CMK (cell line): ENCODE measurements at places on chromosomes 3 and 15.

DNA sequence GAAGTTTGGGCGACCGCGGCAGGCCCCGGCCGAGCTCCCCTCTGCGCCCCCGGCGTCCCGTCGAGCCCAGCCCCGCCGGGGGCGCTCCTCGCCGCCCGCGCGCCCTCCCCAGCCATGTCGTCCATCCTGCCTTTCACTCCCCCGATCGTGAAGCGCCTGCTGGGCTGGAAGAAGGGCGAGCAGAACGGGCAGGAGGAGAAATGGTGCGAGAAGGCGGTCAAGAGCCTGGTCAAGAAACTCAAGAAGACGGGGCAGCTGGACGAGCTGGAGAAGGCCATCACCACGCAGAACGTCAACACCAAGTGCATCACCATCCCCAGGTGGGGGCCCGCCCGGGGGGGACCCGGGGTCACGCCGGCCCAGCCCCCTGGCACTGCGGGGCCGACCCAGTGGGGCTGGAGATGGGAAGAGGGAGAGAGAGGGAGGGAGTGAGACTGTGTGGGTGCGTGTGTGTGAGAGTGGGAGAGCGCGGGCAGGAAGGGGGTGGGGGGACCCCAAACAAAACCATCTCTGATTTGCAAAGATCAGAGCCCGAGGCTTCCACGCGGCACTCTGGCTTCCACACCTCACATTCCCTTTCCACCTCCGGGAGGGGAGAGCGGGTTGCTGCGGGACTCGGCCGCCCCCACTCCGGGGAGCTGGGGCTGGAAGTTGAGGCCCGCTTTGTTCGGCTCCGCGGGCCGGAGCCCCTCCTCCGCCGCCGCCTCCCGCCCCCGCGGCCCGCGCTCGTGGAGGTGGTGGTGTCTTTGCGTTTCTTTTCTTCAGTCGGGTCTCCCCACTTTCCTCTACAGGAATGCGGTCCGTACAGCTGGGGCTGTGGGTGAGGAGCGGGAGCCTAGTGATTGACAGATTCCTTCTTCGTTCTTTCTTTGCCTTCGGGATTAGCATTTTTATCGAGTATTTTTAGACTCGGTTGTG lies 898 bp downstream of the SMAD3 start:
- DNase-seq, result no peak

DNA sequence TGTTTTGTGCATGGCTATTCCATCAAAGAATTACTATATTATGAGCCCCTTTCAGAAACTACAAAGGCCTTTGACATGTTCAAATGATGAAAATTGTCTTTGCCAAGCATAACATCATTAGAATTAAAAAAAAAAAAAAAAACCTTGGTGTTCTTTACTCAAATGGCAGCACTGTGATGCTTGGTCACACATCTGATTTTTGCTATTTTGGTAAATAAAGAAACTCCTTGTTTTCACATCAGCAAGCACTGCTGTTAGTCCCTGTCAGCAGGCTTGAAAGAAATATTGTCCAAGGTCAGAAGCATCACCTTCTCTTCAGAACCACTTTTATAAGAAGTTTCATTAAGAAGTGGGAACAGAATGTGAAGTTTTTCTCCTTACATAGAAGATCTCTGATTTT lies 537.3 kb downstream of the MFSD1 start:
- no peak for DNase-seq

DNA sequence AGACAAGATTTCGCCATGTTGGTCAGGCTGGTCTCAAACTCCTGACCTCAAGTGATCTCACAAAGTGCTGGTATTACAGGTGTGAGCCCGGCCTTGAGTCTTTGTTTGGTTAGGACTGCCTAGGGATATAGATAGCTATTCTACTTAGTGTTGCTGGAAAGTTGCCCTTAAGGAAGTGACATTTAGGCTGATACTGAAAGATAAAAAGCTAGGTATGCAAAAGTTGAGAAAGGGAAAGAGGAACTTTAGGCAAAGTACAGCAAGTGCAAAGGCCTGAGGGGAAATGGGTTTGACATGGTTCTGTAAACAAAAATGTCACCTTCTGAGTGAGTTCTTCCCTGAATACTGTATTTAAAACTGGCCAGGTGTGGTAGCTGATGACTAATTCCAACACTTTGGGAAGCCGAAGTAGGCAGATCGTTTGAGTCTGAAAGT lies 111.5 kb downstream of the ZNF609 start:
- no peak for DNase-seq

GRCh38 chr3:6447166-6447801 lies 413.6 kb upstream of the GRM7 start:
- no peak for DNase-seq

- no peak for DNase-seq
These were observed 244.8 kb downstream of the ALCAM start for GRCh38 chr3:105611304-105612192.

DNA sequence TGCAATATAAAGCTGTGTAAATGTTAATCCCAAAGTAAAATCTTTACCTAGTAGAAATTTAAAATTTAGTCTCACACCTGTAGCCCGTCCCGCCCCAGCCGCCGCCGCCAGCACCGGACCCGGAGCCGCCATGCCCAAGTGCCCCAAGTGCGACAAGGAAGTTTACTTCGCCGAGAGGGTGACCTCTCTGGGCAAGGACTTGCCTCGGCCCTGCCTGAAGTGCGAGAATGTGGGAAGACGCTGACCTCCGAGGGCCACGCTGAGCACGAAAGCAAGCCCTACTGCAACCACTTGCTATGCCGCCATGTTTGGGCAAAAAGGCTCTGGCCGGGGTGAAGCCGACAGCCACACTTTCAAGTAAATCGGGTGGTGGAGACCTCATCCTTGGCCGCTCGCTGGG lies 22.1 kb upstream of the TOP2B start:
- DNase-seq, result no peak

DNA sequence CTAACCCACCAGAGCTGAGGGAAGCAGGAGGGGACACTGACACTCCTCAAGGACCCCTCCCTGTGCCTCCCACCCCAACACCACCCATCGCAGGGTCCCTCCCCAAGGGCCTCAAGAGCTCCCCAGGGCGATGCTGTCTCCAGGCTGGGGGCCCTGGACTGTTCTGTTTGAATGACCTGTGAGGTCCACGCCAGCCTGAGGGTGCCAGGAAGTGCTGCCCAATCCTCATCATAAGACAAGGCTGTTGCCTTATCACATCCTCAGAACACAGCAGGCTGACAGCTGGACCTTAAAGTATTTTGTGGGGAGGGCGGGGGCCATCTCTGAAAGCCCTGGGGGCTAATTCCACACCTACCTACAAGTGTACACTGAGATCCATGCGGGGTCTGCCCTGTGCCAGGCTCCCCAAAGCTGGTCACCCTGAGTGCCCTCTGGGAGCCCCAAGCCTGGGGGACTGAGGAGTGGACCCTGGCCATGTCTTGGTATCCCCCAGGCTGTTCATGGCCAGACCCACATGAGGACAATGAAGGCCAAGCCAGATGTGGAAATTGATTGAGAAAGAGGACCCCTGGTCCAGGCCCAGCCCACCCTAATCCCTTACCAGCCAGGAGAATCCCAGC lies 23.8 kb upstream of the GOLGA6C start:
- no peak for DNase-seq

- DNase-seq, result no peak
These were observed 762.8 kb downstream of the VGLL3 start for GRCh38 chr3:86228101-86228500.

DNA sequence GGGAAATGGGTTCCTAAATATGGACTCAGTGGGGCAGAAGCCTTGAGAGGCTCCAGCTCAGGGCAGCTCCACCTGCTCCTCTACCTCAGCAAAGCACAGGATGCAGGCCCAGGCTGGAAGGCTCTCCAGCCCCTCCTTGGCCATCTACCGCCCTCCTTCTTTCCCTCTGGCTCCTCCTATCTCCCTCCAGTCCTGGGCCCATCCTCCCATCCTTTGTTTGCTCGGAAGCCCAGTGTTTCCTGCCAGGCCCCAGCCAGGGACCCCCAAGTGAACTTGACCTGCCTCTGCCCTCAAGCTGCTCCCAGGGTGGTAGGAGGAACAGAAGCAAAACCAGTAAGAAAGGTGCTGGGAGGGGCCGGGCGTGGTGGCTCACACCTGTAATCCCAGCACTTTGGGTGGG lies 20.1 kb downstream of the MAPKAPK3 start:
- DNase-seq, result no peak

- DNase-seq, result no peak
These were observed 58.0 kb downstream of the GPR160 start for GRCh38 chr3:170095771-170096170.

- DNase-seq, result no peak
These were observed 114.0 kb upstream of the OSTN start for GRCh38 chr3:191085091-191085490.

- peak; percentile 24 for DNase-seq
These were observed 515.2 kb downstream of the RSL24D1 start for GRCh38 chr15:54681584-54681983.

DNA sequence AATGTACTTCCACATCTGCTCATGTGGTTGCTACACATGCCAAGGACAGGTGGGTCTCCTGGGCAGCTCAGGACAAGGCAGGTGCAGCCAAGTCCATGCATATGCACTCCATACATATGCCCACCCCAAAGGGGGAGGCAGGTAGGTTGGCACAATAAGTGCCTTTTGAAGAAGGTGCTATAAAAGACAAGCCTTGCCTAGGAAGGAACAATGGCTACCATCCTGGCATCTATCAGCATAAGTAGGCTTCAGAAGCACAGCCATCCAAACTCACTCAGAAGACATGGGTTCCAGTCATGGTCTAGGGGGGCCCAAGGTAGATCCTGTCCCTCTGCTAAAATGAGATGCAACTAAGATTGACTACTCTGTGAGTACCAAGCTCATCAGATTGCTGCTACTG lies 34.6 kb downstream of the NBEAL2 start:
- DNase-seq, result no peak

GRCh38 chr15:84914909-84915605 lies 30.6 kb downstream of the SLC28A1 start:
- DNase-seq, result no peak

DNA sequence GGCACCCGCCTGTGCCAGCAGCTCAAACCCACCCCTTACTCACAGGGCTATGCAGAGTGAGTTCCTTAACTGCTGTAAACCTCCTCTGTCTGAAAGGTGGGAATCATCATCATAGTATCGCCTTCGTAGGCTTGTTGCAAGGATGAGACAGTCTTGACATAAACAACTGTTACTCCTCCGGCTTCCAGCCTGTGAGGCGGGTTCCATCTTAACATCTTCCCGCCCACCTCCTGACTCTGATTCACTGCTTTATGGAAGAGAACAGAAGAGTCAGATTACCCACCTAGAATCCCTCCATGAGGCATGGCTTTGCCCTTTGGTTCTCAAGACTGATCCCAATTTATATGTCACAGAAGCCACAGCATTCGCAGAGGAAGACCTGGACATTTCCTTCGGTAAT lies 21.9 kb downstream of the POLR2M start:
- no peak for DNase-seq

- no peak for DNase-seq
These were observed 214.2 kb downstream of the IL20RB start for GRCh38 chr3:137171834-137172603.

DNA sequence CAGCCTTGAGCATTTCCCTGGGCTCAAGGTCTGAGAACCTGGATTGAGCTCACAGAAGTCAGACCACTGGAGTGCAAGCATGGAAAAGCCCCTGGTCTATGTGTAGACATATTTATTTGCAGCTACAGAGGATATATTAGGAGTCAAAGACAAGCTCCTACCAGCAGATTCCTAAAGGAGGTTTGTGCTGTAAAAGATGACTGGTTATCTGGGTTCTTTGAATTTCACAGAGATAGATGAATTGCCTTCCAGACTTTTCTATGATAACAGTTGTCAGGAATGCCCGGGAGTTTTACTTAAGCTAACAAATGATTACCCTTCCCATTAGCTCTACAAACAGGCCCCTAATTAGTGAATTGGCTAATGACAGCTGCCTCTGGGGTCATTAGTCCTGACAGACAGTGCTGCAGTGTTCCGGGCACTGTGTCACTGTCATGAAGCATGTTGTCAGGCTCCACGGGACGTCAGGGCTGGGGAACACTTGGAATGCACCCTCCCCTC lies 48.8 kb upstream of the PLXNA1 start:
- DNase-seq, result no peak

DNA sequence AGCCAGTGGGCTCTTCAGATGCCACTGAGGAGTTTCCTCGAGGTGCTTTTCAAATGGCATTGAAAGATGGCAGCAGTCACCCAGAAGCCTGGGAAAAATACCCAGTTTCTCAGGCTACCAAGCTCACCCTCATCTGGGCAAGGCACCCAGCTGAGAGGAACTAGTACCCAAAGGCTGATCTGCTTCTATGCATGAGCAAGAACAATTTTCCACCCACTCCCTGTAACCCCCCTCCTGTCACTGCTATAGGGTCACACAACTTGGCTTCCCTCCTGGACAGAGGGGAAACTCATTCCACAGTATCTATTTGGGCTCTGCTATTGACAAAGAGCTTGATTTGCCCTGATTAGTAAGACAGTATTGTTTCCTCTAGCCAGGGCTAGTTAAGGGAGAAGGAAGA lies 31.9 kb downstream of the THRB start:
- no peak for DNase-seq

DNA sequence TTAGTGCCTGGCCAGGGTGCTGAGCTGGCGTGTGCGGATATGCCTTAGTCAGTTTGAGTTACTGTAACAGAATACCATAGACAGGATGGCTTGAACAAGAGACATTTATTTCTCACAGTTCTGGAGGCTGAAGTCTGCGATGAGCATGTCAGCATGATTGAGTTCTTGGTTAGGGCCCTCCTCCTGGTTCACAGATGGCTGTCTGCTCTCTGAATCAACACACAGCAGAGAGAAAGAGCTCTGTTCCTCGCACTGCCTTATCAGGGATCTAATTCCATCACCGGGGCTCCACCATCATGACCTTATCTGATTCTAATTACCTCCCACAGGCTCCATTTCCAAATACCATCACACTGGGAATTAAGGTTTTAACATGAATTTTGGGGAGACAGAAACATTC lies 386.6 kb upstream of the DPH6 start:
- DNase-seq, result no peak

- no peak for DNase-seq
These were observed 262.5 kb upstream of the LRTM1 start for GRCh38 chr3:55190331-55190730.

DNA sequence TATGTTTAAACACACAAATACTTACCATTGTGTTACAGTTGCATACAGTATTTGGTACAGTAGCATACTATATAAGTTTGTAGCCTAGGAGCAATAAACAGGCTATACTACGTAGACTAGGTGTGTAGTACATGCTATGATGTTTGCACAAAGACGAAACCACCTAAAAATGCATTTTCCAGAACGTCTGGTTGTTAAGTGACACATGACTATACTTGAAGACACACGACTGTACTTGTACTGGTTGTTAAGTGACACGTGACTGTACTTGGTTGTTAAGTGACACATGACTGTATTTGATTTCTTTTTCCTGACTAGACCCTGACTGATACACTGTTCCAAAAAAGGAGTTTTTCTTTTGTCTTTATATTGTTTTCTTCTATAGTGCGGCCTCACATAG lies 34.1 kb downstream of the RAB8B start:
- DNase-seq, result no peak

DNA sequence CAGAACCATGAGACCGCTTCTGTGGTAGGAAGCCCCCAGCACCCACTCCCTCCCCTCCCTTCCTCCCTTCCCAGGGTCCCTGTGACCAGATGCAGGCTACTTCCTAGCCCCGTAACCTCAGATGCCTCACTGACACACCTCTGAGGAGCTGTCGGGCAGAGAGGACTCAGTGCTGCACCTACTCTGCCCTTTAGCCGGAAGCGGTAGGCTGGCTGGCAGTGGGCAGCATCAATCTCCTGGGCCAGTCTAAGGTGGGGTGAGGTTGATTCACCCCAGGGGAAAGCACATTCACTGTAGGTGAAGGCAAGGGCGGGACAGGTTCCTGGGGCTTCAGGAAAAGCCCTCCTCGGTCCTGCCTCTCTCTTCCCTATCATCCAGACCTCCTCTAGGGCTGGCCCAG lies 19.1 kb downstream of the CSRNP1 start:
- DNase-seq, result no peak
